ENCODE measurements at places on chromosomes 5 and 9.

GRCh38 chr5:119333421-119333851, 22.4 kb upstream of the TNFAIP8 start:
- no peak for DNase-seq

GRCh38 chr9:4225291-4226028, 74.4 kb downstream of the GLIS3 start:
- no peak for DNase-seq

- DNase-seq, result no peak
Measured at GRCh38 chr5:173841710-173842109, 46.4 kb upstream of the CPEB4 start.

GRCh38 chr9:103991698-103992097, 102.4 kb upstream of the SMC2 start:
- DNase-seq, result no peak

DNA sequence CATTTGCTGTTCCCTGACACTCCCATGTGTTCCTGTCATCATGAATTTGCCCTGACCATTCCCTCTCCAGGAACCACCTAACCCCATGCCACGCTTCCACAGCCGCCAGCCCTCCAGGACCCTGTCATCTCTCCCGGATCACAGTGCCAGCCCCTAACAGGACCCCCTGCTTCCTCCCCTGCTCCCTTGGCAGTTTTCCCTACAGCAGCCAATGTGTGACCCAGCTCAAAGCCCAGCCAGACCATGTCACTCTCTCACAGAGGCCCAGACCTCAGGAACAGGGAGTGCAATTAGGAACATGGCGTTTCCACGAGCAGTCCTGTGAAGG, 8.1 kb downstream of the FOXE1 start:
- no peak for DNase-seq

- no peak for DNase-seq
Measured at GRCh38 chr5:116914869-116915504, 340.4 kb upstream of the SEMA6A start.

DNA sequence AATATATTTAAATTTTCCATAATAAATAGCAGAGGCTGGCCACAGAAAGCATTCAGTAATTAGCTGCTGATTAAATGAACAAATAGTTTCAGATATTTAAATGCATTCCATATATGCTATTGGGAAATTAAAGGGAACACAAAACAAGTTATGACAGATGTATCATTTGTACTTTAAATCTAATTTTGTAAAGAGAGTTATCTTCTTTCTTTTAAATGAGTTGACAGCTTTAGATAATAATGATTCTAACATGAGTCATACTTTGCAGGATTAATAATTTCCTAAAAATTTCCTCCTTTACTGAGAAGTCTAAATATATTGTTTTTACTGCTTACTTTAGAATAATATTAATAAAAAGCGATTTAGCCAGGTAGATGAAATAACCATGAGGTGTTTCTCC, 320.1 kb downstream of the ADAMTS6 start:
- no peak for DNase-seq

DNA sequence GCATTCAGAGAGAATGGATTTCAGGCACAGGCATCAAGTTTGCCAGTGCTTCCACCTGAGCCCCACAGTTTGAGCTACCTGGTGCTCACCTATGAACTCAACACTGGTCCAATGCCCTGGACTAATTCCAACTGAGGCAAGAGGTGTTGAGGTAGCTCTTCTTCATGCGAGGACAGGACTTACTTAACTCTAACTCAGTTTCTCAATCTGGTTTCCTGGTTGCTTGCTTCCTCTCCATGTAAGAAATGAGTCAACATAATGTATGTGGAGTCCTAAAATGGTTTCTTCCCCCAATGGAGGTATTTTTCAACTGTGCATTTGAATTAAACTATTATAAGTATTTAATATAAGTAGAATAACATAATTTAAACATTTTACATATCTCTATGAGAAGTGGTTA, 523.6 kb upstream of the DAB2 start:
- DNase-seq, result no peak

DNA sequence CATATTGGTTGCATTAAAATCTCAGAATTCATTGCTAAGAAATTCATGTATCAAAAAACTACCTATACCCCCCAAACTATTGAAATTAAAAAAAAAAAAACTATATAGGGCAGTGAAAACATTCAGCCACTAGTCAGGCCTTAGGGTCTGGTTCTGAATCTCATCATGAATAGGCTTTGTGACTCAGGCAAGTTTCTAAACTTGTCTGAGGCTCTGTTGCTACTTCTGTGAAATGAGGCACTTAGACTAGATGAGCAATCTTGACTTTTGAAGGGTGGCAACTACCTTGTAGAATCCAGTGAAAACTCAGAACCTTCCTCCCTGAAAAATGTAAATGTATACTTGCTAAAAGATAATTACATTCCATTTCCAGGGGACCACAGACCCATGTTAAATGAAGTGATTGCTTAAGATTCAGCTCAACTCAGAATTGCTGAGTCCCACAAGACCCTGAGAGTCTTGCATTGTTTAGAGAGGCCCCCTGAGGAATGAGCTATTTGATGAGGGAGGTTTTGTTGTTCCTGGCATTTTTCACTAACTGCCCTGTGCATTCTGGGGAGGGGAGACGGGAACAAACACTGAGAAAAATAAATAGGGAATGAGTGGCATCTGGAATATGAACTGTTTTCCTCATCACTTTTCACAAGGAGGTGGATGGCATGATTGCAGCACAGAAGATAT, 29.5 kb downstream of the RAI14 start:
- no peak for DNase-seq

- DNase-seq, result no peak
Measured at GRCh38 chr5:172648013-172648381, 6.9 kb downstream of the NEURL1B start.

- no peak for DNase-seq
Measured at GRCh38 chr5:154390746-154391359, 54.9 kb upstream of the SAP30L start.

DNA sequence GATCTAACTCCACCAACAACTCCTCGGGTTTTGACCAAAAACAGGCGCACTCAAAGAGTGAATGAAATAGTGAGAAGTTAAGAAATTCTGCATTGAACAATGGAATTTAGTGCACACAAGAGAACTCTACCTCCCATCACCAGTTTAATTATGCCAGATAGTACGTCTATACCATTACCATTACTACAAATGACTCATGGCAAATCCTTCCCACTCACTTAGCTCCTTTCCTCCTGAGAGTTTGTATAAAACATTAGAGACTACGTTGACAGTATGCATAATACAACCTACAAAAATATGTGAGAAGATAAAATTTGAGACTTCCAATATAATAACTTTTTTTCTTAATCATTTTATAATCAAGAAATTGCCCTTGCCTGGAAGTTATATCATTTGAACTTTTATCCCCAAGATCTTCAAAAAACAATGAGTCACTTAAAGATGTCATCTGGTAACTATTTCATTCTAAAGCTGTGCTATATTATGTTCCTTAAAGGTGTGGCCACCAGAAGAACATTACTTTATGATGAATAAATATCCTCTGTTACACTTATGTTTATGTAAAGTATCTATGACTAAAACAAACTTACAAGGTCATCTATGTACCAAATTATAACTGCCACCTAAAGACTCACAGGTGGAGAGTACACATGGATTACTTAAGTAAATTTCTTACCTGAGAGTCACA, 297.9 kb upstream of the PTGER4 start:
- no peak for DNase-seq

GRCh38 chr9:122389799-122390481, 19.1 kb downstream of the PTGS1 start:
- DNase-seq, result no peak

DNA sequence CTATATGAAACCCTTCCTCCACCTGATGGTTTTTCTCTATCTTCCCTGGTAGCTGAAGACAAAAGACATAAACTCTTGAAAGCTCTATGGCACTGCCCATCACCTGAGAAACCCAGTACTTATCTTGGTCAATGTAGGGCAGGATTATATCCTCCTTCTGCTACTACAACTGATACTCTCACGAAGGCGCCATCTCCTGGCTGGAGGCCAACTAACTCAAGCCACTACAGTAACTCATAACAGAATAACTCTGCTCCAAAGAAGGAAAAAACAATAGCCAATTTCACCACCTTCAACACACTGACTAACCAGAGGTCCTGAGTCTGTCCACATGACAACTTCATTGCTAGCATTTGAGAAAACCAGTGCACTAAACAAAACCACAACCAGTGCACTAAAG, 409.2 kb downstream of the CETN3 start:
- DNase-seq, result no peak

- peak; percentile 58 for DNase-seq
Measured at GRCh38 chr5:151083081-151083676, 2.3 kb upstream of the TNIP1 start.

DNA sequence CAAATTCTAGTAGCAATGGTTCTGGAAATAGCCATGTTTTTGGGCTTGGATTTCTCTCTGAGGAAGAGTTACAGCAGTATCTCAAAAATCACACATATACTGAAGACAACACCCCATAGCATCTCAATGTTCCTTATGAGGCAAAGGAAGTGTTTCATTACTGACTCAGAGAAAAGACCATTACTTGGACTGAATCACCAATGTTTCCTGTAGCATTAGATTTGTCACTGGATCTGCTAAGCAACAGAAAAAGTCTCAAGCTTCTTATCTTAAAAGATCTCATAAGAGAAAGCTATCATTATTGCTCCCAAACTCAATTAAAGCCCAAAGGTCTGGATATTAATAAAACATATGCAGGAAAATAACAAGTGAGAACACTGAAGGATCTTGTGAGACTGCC, 272.4 kb downstream of the ADAMTS6 start:
- no peak for DNase-seq

DNA sequence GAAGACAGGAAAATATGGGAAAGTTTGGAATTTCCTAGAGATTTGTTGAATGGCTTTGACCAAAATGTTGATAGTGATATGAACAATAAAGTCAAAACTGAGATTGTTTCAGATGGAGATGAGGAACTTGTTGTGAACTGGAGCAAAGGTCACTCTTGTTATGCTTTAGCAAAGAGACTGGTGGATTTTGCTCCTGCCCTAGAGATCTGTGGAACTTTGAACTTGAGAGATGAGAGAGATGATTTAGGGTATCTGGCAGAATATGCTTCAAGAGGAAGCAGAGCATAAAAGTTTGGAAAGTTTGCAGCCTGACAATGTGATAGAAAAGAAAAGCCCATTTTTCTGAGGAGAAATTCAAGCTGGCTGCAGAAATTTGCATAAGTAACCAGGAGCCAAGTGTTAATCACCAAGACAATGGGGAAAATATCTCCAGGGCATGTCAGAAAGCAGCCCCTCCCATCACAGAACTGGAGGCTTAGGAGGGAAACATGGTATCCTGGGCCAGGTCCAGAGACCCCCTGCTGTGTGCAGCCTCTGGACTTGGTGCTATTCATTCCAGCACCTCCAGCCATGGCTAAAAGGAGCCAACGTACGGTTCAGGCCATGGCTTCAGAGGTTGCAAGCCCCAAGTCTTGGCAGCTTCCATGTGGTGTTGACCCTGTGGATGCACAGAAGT, 114.3 kb upstream of the STARD4 start:
- DNase-seq, result no peak

DNA sequence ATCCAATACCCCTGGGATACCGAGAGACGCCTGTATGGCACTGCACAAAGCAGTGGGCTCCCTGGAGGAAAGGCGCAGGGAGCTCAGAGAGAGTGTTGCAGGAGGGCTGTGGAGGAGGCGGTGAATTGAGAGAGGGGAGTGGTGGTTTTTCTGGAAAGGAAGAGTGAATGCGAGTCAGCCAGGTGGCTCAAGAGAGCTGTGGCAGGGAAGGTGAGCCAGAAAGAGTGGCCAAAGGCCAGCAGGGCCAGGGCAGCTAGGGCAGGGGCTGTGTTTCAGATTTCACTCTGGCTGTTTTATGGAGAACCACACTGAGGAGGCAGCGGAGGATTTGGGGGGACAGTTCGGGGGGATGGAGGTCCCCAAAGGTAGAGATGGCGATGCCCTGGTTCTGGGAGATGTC, 13.0 kb upstream of the DAB2IP start:
- DNase-seq, result no peak

DNA sequence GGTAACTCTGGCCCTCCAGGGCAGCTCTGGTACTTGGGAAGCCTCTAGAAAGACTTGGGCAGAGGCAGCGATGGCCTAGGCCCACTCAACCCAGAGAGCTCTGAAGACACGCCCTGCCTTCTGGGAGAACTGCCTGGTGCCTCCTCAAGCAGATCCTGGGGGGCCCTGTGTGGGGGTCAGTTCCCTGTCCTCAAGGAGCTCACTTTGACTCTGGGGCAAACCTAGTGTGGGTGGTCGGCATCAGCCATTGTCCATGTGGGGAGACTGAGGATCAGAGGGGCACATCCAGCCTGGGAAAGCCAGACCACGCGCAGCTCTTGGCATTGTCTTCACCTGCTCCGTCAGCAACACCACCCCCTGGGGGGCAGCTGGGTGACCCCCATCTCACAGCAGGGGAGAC, 28.0 kb downstream of the ABO start:
- DNase-seq, result no peak

GRCh38 chr5:77139001-77139400, 51.9 kb upstream of the ZBED3 start:
- DNase-seq, result no peak

GRCh38 chr9:406886-407654, 192.4 kb downstream of the DOCK8 start:
- DNase-seq, result no peak

DNA sequence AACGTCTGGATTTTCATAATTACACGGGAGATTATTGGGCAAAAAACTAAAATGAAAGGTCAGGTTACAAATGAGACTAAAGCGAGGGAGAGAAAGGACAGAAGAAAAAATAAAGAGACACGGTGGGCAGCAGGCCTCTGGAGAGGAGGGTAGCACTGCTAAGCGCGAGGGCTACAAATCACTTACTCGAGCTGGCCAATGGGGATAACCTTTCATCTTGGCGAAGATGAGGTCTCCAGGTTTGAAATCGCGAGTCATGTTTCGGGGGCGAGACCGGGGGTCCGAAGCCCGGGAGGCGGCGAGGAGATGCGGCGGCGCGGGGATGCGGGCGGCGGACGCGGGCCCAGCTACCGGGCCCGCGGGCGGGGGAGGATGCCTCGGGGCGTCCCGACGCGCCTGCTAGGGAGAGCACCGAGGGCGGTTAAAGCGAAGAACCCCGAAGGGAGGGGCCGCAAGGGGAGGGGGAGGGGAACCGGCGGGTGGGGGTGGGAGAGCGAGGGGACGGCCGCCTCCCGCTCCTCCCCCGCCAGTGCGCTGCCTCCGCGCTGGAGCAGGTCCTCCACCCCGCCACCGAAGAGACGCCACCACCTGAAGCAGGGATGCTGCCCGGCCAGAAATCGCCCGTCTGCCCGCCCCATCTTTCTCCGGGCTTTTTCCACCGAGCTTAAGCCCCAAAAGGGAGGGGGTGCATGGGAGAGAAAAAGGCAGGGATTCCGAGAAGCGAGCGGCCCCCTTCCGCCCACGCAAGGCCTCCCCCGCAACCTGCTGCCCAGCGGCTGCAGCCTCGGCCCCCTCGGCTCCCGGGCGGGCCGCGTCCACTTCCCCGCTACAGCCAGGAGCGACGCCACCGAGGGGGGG, 610 bp downstream of the PSIP1 start:
- DNase-seq, result peak; percentile 36

DNA sequence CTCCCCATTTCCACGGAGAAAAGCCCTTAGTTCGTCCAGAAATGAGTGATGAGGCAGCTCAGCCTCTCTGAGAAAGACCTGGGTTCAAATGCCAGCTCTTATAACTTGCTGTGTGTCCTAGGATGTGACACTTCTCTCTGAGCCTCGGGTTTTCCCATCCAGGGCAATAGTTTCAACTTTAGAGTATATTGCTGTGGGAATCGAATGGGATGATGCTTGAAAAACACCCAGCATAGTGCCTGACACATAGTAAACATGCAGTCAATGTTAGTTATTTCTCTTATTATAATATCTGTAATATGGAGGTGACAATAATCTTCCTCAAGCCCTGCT, 430 bp upstream of the MAPKAP1 start:
- DNase-seq, result no peak

GRCh38 chr5:60648175-60648574, 51.8 kb downstream of the DEPDC1B start:
- no peak for DNase-seq
